ENCODE measurements at places on chromosomes 16 and 17. TPM values are rescaled to one million over a fixed set of nuclear protein-coding genes. Genes with fewer than 3 reads are reported as not detected.

- no peak for DNase-seq
Measured at GRCh38 chr17:65916425-65916824, 275.5 kb downstream of the CEP112 start.

- no peak for DNase-seq
Measured at GRCh38 chr17:63665527-63666214, 34.3 kb downstream of the LIMD2 start.

GRCh38 chr17:29613352-29613837 is 9.3 kb downstream of the CORO6 start:
- DNase-seq, result peak; percentile 91

DNA sequence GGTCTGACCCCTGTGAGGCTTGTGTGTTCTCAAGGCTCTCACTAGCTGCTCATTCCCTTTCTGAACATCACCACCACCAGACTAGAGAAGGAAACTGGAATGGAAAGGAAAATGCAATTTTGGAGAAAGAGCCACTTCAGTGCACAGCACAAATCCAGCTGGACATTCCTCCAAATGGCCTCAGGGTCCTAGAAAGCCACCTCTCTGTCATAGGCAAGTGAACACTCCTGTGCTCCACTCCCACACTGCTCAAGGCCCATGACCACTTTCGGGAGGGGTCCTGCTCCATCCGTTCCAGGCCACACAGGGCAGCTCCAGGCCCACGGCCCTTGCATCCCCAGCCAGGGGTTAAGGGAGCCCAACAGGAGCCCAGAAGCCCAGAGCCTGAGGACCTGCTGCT is 2.6 kb downstream of the LRRC75A start:
- no peak for DNase-seq

Gene AHSP
- not detected for total RNA-seq

DNA sequence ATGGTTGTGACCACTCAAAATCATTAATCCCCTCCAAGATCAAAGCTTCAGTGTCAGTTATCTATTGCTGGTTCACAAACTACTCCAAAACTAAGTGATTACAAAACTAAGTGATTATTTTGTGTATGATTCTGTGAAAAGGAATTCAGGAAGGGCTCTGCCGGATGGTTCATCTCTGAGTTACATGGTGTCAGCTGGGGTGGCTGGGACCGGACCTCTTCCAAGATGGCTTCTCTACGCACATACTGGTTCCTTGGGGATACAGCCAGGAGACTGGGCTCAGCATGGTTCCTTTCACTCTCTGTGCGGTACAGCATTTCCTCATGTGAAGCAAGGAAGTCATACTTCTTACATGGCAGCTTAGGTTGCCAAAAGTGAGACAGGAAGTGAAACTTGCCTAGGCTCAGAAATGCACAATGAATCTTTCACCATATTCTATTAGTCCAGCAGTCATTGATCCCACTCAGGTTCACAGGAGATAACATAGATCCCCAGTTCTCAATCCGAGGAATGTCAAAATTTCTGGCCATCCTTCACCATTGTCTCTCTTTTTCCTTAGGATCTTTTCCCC is 97.9 kb upstream of the IRX6 start:
- no peak for DNase-seq

Gene HSPB9
- total RNA-seq, result not detected

- no peak for DNase-seq
Measured at GRCh38 chr17:28747801-28748750, 4.3 kb downstream of the TRAF4 start.

Gene PRR15L
- total RNA-seq, result not detected

- DNase-seq, result no peak
Measured at GRCh38 chr16:28297784-28298510, 5.6 kb downstream of the SBK1 start.
